ENCODE measurements at places on chromosomes 11 and 22.

DNA sequence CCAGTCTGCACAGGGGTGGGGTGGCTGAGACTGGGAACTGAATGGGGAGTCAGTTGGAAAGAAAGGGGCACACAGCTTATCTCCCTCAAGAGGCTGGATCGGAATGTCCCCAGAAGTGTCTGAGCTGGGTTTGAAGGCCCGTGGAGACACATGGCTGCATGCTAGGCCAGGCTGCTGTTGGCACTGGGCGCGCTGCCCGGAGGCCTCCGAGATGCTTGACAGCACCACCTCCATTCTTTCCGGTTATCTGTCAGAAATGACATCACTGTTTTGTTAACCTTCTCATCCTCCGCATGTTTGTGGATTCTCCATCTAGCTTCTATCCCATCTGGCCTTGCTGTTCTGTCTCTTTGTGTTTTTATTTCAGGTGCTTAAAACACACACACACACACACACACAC is 85.5 kb downstream of the APIP start:
- no peak for DNase-seq

- DNase-seq, result no peak
These were observed 452.4 kb upstream of the B3GAT1 start for GRCh38 chr11:134864233-134864967.

DNA sequence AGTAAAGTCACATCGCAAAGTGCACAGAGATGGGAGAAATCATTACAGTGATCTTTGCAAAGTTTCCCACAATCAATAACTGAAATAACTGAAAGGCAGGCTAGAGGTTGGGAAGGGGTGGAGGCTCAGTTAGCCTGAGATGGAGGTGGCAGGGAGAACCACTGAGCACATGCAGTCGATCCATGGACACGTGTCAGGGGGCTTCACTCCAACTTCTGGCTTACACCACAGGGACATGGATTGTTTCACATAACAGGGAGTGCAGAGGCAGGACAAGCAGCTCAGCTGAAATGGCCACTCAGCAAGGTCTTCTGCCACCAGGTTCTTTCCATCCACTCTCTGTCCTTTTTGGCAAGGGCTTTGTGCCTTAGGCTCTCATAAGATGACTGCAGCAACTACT is 35.1 kb upstream of the MICAL2 start:
- no peak for DNase-seq

DNA sequence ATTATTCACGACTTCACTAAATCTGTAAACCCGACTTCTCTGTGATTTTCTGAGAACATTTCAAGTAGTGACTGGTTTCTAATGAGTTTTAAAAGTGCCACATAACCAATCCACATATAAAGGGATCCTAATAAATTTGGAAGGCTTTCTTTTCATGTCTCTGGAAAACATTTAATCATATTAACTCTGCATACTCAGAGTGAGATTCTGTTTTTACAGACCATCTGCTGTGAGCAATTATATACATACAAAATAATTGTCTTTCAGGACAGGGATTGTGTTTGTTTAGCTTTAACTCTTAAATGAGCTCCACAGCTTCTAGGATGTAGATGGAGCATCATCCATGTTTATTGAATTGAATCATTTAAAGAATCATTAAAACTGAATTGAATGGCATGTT is 65.1 kb downstream of the PRMT3 start:
- no peak for DNase-seq

DNA sequence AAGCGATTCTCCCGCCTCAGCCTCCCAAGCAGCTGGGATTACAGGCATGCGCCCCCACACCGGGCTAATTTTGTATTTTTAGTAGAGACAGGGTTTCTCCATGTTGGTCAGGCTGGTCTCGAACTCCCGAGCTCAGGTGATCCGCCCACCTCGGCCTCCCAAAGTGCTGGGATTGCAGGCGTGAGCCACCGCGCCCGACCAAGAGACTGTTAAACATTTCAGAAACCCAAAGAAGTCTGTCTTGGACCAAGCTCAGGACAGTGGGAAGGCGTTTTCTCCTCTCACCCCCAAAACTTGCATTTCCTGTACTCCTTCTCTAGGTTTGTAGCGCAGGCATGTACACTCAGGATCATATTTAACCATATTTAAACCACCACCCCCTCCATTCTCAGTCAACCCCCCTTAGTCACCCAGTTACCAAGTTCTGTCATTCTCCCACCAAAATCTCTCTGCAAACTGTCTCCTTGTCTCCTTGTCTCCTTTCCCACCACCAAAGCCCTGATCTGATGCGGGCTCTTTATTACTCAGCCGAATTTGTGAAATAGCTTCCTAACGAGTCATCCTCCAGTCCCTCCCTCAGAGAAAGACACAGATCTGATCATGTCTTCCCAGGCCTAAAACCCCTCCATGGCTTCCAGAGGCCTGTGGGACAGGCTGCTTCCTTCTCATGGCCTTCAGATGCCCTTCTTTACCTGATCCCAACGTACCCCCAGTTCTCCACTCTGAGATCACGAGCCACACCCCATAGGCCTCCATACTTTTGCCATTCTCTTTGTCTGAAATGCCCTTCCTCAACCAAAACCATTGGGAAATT is 29.0 kb upstream of the CREB3L1 start:
- DNase-seq, result peak; percentile 22
